ENCODE measurements at places on chromosomes 12 and 14.

DNA sequence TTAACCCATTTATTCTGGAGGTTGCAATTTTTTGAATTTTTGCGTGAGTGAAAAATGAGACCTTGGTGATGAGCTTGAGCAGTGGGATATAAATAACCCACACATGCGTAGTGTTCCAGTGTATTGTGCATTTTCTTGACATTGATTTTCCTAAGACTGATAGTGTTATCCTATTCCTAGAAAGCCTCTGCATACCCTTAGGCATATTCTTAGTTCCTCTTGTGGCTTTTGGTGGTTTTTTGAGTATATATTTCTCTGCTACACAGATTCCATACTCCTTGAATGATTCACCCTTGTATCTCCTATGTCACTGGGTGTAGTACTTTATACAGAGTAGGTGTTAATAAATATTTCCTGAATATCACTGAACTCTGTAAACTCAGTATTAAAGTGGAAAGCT lies 363.4 kb upstream of the PDE3A start:
- no peak for DNase-seq

DNA sequence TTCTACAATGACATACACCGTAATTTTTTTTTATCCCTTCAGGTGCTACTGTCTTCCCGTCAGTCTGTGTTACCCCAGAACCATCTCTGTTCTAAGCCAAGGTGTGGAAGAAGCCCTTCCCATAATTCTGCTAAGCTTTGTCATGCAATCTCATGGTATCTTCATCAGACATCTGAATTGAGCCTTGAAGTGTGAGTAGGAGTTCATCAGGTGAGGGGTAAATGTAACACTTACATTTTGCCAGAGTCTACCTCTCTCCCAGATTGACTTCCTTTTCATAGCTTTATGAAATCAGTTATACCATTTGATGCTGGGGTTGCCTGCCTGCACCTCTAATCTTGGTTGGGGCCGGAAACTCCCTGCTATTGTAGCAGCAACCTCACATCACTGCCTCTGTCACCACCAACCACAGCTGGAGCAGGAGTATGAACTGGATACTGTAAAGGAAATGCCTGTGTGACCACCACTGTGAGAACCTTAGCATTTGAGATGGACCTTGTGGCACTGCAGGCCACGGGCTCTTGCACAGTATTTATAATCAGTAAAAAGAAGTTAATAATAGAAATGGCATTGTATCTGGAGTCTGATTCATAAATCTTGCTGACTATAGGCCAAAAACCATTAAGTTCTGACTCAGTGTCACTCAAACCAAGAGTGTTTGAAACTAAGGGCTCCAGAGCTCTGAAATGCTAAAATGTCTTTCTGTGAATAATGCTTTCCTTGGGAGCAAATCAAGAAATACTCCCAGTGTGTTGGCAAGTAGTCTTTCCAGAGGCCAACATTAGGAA lies 58.7 kb upstream of the STK38L start:
- DNase-seq, result no peak

DNA sequence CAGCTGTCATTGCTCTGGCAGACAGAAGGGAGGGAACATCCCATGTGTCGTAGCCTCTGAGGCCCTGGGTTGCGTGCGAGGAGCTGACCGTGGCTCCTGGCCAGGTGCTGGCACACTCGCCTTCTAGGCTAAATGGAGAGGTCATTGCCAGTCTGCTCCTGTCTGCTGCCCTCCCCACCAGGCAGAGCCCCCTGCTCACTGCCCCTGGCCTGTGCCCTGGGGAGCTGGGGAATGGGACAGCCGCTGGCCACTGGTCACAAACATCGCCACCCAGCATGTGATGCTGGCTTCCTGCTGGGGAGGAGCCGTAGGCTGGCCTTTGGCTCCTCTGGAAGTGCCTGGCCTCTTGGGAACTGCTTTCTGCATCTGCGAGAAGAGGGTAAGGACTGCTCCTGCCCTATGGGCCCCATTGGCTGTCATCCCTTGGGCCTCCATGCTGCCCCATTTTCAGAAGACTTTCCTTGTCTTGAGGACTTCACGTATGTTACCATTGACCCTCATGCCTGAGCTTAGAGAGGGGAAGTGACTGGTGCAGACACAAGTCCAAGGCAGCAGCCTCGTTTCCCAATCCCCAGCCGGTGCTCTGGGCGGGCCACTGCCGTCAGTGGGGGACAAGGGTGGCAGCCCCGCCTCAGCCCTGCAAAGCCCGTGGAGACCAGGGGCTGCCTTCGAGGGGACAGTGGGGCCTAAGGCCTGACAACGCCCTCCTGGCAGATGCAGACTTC lies 2.0 kb upstream of the TNFAIP2 start:
- no peak for DNase-seq

- no peak for DNase-seq
Measured at GRCh38 chr14:100271247-100271939, 32.4 kb downstream of the YY1 start.

GRCh38 chr14:21068521-21069387 lies 1.4 kb upstream of the ARHGEF40 start:
- DNase-seq, result no peak

- no peak for DNase-seq
Measured at GRCh38 chr14:59123975-59124374, 64.5 kb upstream of the DAAM1 start.

DNA sequence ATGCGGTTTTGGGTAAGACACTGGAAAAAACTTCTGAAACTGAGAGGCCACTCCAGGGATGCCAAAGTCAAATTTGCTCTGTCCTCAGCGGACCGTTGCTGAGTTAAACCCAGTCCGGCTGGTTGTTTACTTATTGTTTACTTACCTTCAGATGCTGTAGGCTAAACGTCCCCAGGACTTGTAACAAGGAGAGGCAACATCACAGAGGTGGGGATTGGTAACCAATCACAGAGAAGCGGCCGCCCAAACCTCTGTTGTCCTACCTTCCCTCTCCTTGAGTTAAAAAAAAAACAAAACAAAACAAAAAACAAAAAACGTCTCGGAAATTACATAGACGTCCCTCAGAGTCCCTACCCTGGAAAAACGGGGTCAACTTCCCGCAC lies 380 bp downstream of the ANO2 start:
- DNase-seq, result no peak

- no peak for DNase-seq
Measured at GRCh38 chr14:44962334-44963043, 499 bp downstream of the TOGARAM1 start.

GRCh38 chr14:65173973-65174693 lies 71.8 kb upstream of the MAX start:
- no peak for DNase-seq

GRCh38 chr12:95114766-95115405 lies 41.5 kb upstream of the NR2C1 start:
- DNase-seq, result no peak

DNA sequence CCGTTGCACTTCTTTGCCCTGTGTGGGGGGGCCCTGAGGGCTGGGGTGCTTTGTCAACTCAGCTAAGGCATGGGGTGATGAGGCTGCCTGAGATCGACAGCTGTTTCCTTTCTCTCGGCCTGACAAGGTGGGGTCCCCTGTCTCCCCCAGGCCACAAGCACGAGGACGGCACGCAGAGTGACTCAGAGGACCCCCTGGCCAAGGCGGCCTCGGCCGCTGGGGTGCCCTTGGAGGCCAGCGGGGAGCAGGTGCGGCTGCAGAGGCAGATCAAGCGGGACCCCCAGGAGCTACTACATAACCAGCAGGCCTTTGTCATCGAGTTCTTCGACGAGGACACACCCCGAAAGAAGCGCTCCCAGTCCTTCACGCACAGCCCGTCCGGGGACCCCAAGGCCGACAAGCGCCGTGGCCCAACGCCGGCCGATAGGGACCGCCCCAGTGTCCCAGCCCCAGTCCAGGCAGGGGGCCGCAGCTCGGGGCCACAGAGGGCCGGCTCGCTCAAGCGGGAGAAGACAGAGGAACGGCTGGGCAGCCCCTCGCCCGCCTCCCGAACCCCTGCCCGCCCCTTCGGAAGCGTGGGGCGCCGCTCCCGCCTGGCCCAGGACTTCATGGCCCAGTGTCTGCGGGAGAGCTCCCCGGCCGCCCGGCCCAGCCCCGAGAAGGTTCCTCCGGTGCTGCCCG lies 18.8 kb downstream of the CEP170B start:
- no peak for DNase-seq

DNA sequence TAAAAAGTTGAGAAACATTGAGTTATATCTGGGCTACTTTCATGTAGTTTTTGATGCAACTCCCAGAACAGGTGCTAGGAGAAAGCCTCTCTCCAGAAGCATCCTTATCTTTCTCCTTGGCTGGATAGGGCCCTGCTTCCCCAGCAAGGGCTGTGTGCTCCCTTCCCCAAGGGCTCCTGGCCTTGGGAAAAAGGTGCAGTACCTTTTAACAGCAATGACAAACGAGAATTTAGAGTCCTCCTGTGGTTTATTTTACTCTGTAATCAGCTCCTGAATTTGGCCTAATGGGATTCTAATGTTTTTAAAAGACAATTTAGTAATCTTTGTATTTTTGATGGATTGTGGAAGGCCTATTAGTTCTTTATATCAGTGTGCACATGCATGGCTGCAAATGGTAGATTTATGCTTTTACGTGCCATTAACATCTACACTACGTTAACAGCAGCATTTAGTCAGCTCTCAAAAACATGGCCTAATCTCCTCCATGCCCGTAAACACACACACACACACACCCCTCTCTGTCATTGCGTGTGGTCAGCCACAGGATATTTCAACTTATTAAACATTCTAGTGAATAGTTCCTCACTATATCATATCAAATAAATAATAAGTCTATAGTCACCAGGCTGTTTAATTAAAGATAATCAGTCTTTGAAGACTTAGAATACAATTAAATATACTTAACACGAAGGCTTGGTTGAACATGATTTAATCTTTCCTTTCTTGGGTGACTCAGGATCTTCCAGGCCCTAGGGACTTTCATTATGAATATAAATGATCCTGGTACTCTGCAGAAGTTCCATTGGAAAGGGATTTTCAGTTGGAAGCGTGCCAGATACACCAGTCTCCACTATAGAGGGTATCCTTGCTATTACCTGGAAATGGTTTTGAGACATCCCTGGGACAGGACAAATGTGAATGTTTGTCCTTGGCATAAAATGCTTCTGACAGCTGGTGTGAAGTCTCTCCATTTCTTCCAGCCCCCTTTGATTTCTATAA lies 181.4 kb upstream of the PWP1 start:
- no peak for DNase-seq

DNA sequence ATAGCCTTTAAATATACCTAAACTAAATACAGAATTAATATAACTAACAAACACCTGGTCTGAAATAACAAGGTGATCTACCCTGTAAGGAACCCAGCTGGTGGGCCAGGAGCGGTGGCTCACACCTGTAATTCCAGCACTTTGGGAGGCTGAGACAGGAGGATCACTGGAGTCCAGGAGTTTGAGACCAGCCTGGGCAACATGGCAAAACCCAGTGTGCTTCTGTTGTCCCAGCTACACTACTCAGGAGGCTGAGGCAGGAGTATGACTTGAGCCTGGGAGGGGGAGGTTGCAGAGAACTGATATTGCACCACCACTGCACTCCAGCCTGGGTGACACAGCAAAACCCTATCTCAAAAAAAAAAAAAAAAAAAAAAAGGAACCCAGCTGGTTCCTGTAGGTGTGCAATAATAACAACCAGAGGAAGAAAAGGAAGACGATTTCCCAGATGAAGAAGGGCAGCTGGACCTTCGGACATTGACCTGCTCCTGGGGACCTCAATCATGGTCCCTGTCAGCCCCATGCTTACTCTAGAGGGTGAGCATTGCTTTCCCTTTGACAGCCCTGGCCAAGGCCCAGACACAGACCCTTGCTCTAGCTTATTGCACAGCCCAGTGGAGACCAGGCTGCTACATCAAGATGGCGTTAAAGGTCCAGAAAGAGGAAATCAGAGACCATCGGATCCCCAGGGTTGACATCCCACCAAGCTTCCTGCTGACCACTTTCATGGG lies 5.4 kb downstream of the FOS start:
- no peak for DNase-seq

GRCh38 chr12:41189395-41190251 lies 1.5 kb downstream of the PDZRN4 start:
- no peak for DNase-seq

GRCh38 chr14:88490168-88490567 lies 64.6 kb downstream of the PTPN21 start:
- no peak for DNase-seq

DNA sequence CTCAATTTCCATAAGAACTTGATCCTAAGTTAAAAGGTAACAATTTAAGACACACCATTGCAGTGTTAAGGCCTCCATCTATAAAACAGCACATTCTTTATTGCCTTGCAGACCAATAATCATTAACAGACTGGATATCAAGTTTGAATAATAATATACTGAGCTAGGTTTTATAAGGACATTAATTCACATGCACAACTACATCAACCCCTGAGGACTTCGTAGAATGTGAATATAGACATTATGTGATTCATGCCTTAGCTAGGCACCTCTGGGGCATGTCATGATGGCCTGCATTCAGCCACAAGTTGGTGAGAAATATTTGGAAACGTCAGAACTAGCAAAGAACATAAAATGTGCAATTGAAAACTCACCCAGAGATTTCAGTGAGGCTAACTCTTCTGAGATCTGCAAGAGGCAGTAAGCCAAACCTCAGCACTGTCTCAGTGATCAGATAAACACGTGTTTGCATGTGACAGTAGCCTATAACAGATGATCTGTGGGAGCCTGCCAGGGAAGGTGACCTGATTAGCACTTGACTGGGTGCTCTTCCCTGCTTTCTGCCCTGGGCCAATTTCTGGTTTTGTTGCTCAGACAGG lies 492.2 kb downstream of the FLRT2 start:
- DNase-seq, result no peak

DNA sequence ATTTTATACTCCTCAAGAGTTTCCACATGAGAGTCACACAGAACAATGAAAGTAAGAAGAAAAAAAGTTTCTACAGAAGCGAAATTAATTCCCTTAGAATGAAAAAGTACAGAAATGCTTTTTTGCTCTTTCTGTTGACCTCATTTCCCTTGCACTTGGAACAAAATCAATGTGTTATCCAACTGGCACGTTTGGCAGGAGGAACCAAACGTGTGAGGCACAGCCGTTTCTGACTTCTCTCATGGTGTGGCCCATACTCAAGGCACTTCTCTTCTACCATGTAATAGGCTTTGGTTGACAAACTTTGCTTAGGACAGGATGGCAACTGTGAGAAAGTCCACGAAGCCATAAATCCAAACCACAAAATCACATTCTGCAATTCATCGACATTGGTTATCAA lies 297.0 kb downstream of the FUT8 start:
- DNase-seq, result no peak

GRCh38 chr14:52044791-52045522 lies 23.9 kb downstream of the NID2 start:
- DNase-seq, result no peak
